Lung microvascular endothelial cell (primary cell): ENCODE measurements at places on chromosomes 13 and 19.
A peak's percentile ranks its signal among the peaks of the same experiment; 100 is the strongest.

GRCh38 chr19:35736913-35737886 lies 5.1 kb downstream of the IGFLR1 start:
- DNase-seq, result no peak

DNA sequence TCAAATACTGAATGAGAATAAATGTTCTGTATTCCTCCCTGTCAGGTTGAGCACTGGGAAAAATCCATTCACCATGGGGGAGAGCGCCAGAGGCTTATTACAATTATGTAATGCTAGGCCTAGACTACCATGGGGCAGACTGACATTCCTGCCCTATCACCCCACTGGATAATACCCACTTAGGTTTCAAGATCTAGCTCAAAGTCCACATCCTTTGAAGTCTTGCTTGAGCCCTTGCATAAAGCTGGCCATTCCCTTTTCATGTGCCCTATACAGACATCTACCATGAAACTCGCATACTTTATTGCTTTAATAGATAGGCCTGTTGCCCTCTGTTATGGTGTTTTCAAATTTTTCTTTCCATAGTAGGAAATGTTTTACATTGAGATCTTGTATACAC lies 149.3 kb downstream of the RGCC start:
- DNase-seq, result no peak

GRCh38 chr19:37635076-37636056 lies 19.9 kb downstream of the ZFP30 start:
- DNase-seq, result no peak

DNA sequence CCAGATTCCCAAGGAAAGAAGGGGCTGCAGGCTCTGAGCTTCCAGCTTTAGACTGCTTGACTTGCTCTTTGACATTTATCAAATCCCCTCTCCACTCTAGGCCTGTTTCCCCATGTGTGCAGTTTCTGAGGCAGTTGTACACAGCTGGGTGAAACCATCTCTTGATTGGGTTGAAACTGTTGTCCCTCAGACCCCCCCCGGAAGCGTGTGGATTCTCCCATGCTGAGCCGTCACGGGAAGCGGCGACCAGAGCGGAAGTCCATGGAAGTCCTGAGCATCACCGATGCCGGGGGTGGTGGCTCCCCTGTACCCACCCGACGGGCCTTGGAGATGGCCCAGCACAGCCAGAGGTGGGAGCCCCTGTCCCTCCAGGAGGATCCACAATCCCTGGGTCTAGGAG lies 19.7 kb downstream of the BRSK1 start:
- peak; percentile 62 for DNase-seq

- DNase-seq, result no peak
These were observed 194.0 kb upstream of the SLITRK1 start for GRCh38 chr13:84076280-84076679.

DNA sequence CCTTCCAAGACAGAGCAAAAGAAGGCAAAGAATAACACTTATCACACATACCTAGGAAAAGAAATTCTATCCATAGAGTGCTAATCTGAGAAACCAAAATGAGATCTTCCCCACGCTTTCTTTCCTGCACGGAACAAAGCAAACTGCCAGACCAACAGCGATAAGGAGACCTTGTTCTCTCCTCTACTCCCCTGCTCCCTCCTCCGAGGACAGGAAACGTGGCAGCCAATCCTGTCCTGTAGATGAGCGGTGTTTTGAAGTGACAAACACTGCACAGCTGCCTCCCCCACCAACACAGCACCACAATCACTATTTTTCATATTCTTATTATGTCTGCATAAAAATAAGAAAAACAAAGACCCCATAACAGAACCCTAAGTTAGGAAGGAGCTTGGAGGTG lies 113.9 kb upstream of the IRS2 start:
- no peak for DNase-seq

DNA sequence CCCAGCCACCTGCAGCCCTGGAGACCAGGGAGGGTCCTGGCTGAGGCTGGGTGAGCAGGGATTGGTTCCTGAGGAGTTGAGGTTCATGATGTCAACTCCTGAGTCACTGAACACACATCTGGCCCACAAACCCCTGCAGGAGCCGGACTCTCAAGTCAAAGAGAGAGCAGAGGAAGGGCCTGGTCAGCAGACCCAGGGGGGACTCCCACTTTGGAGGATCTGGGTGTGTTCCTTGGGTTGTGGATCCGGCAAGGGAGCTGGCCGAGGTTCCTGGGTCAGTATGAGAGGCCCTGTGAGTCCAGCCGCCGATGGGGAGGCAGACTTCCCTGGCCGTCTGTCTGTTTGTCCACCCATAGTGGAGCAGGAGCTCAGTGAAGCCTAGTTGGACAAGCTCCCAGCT lies 4.0 kb downstream of the SLC7A10 start:
- no peak for DNase-seq

GRCh38 chr19:7355151-7355820 lies 6.5 kb downstream of the ARHGEF18 start:
- DNase-seq, result no peak

- DNase-seq, result peak; percentile 88
These were observed 14.3 kb downstream of the IER2 start for GRCh38 chr19:13164343-13165161.

- no peak for DNase-seq
These were observed 1378.2 kb upstream of the PCDH20 start for GRCh38 chr13:62793850-62794249.

DNA sequence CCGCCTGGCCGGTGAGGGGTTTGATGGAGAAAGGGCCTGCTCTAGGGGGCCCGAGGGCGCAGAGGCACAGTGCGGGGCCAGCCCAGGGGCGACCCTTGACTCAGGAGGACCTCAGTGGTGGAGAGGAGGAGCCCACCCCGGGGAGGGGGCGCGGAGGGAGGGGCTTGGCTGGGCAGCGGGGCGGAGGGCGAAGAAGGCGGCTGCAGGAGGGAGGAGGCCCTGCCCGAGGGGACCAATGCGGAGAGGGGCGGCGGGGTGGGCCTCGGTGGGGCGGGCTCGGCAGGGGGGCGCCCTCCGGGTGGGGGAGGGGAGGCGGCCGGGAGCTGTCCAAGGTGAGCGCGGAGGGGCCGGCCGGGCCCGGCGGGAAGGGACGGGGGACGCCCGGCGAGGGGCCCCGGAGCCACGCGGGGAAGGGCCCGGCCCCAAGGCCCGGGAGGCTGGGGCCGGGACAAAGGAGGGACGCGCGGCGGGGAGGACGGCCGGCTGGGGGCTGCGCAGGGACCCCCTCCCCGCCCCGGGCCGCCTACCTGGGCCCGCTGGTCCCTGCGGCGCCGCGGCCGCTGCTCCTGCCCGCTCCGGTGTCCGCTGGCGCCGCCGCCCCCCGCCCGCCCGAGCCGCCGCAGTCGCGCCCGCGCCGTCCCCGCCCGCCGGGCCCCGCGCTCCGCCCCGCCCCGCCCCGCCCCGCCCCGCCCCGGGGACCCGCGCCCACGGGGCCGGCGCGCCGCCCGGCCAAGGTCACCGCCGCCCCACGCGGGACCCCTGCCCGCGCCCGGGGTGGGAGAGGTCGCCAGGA lies at the start of gene DIRAS1:
Gene DIRAS1, minus strand, starts transcription at position 596 of the 793 bp plus-strand sequence. CDS start 3,566 bp downstream, outside the sequence.
- DNase-seq, result no peak

GRCh38 chr13:35841060-35841521 lies 290.1 kb downstream of the DCLK1 start:
- DNase-seq, result no peak

DNA sequence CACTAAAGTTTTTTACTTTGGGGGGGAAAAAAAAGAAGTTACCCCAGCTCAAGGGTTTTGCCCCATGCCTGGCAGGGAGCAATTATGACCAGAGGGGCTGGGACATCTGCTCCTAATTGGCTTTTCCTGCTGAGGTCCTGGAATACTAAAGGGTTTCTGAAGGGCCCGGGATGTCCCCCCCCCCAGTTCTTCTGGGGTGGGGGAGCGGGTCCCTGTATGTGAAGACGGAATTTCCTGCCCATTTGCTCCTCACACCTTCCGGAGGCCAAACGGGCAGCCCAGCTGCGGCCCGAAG lies 1.1 kb upstream of the DLL3 start:
- DNase-seq, result no peak

- DNase-seq, result no peak
These were observed 20.0 kb downstream of the SIN3B start for GRCh38 chr19:16849168-16849567.

- DNase-seq, result no peak
These were observed 6.8 kb upstream of the BCAT2 start for GRCh38 chr19:48817585-48818124.

DNA sequence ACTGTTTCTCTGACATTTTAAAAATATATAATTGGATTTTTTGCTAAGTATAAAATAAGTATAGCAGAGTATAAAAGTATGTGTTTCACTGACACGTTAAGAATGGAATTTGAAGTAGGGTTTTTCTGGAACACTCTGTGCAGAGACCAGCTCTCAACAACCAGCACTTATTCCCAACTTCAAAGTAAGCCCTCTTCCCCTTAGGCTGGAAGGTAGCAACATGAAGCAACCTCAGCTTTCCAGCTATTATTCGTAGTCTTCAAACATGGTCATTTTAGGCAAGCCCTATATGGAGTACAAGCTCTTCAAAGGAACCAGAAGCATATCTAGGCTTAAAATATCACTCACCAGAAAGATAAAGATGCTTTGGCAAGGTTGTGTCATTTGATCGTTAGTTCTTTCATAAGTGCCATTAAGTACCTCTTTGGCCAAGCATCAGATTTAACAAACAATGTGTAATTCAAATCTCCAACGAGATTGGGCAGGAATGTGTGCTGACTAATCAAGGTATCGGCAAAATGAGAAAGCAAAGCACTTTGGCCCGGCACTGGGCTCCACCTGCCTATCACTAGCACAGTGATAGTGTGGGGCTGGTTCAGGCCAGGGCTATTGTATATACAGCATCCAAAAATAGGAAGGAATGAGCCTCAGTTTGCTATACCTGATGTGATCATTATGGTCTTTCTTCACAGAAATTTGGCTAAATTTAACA lies 95.9 kb upstream of the FREM2 start:
- DNase-seq, result no peak

GRCh38 chr13:82847595-82847994 lies 1034.7 kb downstream of the SLITRK1 start:
- no peak for DNase-seq

DNA sequence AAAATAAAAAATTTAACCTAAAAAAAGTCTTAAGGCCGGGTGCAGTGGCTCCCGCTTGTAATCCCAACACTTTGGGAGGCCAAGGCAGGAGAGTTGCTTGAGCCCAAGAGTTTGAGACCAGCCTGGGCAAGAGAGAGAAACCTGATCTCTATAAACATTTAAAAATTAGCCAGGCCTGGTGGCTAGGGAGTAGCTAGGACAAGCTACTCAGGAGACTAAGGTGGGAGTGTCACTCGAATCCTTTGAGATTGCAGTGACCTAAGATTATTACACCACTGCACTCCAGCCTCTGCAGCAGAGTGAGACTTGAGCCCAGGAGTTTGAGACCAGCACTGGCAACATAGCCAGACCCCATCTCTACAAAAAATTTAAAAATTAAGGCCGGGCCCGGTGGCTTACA lies 1.1 kb downstream of the CCDC97 start:
- no peak for DNase-seq

DNA sequence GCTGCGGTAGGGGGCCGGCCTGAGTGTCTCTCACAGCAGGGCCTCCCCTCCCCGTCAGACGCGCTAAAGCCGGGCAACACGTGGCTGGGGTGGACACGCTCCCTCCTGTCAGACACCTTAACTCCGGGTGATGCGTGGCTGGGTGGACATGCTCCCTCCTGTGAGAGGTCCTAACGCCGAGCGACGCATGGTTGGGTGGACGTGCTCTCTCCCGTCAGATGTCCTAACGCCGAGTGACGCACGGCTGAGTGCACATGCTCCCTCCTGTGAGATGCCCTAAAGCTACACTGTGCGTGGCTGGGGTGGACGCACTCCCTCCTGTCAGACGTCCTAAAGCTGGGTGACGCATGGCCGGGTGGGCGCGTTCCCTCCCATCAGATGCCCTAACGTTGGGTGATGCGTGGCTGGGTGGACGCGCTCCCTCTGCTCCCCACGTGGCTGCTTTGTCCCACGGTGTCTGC lies 126.1 kb upstream of the MCF2L start:
- DNase-seq, result no peak

DNA sequence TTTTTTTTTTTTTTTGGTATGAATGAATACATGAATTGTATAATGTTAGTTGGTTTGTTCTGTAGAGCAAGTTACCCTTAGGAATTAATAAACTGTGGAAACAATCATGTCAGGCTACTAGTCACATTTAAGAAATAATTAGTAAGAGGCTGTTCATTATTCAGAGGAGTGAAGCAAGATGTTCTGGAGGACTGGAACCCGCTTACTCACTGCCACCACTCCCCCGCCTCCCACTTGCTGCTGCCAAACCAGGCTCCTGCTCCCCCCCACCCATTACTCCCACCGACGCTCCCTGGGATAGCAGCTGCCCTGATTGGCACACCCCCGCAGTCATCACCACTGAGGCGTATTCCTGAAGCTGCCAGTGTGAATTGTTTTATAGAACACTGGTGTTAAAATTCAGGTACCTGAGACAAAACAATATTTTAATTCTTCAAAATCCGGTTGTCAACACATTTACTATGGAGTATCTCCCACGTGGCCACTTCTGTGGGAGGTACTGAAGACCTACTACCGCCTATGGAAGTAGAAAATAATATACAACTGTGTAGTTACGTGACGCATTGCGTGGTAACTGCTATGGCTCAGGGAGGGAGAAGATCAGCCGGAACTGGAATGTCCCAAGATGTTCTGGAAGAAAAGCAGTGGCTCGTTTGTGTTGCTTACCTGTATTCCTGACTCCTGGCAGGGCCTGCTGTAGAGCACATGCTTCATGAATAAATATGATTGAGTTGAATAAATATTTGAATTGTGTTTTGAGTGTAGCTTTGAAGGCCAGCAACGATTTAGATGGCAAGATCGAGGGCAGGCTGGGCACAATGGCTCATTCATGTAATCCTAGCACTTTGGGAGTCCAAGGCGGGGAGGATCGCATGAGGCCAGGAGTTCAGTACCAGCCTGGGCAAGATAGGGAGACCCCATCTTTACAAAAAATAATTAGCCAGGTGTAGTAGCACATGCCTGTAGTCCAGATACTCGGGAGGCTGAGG lies 1.7 kb downstream of the DPY19L3 start:
- DNase-seq, result no peak

DNA sequence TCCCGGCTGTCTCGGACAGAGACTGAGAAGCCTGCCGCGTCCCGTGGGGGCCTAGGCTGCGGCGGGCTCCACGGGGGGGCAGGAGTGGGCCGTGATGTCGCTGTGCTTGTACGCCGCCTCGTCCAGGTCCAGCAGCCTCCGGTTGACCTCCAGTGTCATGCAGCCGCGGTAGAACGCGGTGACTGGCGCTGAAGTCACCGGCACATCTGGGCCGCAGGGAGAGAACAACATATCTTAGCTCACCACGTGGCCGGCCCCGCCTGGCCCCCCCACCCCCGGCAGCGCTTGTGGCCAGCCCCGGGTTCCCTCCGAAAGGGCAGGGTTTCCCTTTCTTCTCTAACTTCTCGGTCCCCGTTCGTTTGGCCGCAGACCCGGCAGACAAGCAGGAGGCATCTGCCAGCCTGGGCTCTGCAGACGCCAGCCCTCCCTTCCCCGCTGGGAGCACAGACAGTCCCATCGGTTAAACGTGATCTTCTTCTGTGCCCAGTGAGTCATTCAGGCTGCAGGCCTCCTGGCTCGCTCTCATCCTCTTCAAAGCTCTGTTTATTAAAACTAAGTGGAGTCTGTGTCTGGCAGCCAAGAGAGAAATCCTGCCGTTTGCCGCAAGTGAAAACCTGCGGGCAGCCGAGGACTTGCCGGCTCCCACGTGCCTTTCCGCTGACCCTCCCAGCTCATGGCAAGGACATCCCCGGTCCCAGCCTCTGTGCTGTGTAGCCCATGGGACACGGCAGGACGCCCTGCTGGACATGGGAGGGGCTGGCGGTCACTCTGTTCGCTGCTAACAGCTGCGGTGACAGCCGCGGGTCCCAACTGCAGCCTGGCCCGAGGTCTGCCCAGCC lies 42.8 kb downstream of the GAS6 start:
- DNase-seq, result peak; percentile 92
